ENCODE measurements at places on chromosomes 7 and 10.

DNA sequence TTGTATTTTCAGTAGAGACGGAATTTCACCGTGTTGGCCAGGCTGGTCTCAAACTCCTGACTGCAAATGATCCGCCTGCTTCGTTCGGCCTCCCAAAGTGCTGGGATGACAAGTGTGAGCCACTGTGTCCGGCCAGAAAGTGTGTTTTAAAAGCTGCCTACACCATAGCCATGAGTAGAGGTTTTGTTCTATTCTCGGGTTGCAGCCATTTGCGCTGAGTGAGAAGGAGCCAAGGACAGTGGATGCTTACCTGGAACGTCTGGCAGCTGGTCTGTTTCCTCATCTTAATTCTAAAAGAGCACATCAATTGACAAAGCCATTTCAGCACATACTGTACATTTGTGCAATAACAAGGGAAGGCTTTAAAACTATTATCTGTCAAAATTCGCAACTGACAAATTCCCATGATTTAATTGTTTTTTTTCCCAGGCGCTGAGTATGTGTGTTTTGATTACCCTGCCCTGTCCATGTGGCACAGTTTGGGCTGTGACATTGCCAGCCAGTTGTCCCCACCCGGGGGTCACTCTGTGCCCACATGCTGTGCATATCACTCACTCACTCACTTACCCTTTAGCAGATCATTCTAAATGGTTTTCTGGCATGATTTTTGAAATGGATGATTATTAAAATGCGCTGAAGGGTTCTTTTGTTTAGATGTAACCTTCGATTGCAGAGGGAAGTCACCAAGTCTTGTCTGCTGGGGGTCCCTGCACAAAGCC lies 251.6 kb downstream of the CCDC3 start:
- no peak for DNase-seq

- DNase-seq, result no peak
These were observed 50.8 kb downstream of the PIK3CG start for GRCh38 chr7:106915873-106916272.

- DNase-seq, result no peak
These were observed 506.0 kb downstream of the AUTS2 start for GRCh38 chr7:70104243-70104642.

DNA sequence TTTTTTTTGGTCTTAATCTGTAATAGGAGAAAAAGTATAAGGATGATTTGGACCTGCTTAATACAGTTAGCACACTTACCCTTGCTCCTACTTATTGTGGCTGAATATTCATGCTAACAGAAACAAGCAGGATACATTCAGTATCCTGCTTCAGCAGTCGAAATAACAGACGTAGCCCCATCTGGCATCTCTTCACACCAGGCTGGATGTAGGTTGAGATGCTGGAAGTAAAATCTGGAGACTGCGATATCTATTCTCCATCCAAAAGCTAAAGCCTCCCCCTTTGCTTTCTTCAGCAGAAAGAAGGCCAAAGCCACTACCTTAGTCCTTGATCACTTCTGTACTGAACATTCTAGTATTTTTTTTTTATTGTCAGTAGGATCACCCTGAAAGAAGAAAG lies 537.4 kb downstream of the AUTS2 start:
- no peak for DNase-seq

DNA sequence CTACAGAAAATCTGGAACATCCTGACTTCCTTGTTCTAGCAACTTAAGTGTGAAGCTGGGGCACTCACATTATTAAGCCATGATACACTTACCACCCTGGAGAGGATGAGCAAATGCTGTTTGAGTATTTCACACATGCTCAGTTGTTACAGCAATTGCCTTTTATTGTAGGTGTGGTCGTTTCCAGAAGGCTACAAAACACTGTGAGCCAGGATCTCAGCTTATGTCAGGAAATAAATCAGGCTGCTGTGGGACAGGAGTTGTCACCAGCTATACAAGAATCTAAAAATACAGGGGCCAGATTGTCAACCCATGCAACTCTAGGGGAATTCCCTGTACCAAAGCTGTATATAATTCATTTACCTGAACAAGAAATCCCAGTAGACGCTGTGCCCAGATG lies 273.3 kb upstream of the SP4 start:
- no peak for DNase-seq

DNA sequence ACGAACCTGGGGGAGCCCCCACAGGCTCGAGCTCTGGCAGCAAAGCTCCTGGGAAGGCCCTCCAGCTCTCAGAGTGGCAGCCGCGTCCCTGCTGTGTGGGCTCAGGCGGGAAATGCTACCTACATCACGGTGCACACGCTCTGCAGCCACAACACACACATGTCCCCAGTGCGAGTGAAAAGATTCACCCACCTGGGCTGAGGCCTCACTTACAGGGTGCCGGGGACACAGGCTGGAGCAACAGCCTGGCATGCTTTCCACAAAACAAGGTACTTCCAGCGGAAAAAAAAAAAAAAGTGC lies 410.4 kb upstream of the FOXK1 start:
- no peak for DNase-seq

DNA sequence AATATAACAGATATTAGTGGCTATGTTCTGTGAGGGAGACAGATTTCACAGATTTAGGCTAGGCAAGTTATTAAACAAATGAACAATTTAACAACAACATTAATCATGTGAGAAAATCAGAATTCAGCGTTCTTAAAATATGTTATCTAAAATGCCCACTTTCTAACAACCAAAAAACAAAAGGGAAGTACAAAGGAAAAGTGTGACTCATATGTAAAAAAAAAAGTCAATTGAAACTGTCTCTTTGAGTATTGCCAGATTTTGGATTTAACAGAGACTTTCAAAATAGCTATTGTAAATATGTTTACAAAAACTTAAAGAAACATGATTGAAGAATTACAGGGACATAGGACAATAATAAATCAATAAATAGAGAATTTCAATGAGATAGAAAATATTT lies 34.8 kb upstream of the ARHGAP22 start:
- DNase-seq, result no peak

Data from Caco-2 (cell line).